ENCODE measurements at places on chromosomes 7 and 10.

DNA sequence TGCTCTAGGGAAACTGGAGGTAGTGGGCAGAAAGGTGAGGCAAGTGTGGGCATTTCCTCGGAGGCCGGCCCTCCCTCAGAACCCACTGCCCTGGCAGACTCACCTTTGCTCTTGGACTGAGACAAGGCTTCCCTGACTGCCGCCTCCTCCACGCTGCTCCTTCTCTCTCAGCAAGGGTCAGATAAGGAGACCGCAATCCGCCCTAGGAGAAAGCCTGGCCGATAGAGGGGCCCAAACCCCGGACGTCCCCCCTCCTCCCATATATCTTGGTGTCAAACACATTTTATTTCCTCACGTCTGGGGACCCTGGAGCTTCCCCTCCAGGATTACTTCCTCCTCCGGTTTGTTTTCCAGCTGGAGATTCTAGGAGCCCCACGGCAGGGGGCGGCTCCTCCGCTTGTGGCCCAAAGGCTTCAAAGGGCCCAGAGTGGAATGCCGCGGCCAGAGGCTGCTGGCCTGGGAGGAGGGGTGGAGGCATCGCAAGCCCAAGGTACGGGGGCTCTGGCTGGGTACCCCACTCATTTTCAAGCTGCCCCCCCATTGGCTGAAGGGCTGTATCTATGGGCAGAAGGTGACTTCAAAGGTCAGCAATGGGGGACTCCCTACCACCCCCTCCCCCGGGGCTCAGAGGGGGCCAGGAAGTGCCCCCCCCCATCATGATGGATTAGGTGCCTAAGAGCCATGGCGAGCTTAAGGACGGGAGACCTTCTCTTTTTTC lies 31.7 kb upstream of the LBX1 start:
- DNase-seq: no peak

- no peak for DNase-seq
Measured at GRCh38 chr7:1058821-1059199, 14.5 kb downstream of the GPR146 start.

DNA sequence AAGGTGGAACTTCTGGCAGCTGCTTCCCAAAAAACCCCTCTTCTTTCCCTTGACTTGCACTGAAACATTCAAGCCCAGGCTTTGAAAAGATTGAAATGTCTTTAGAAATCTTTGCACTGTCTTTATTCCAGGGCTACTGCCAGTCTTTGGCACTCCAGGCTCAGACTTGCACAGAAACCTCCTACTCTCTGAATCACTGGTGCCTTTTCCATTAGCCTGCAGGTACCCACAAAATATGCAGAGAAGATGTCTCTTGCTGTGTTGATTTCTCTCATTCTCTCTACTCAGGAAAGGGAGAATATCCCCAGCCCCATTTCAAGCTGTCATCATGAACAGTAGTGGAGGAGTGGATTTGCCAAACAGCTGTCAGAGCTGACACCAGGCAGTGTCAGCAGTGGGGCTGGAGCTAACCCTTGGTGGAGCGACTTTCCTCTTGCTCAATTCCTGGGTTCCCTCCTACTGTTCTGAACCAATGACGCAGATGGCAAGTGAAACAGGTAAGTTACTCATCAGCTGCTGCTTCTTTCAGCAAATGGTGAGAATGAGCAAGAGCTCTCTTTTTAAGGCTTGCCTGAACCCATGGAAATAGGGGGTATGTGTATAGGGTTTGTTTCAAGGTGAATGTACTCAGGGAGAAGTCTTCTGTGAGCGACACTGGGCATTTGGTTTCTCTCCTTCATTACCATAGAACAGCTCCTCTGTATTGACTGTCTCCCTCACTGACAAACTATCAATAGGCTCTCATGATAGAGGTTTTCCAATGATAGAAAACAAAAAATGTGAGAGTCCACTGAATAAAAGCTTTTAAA lies 362.4 kb downstream of the ADRA2A start:
- no peak for DNase-seq

DNA sequence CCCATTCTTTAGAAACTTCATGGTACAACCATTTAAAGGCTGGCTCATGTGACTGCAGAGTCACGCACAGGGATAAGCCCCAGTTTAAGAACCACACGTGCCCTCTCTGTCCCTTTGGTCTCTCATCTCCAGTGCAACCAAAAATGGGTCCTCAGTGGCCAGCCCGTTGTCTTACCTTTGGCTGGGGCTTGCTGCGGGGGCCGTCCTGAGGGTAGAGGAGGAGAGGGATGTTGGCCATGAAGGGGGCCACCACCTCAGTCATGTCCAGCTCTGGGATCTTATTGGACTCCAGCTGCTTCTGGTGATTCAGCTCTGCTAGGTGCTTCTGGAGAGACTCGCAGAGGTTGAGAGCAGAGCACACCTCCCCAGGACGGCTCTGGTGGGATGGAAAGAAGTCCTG lies 22.3 kb downstream of the PSAP start:
- no peak for DNase-seq

DNA sequence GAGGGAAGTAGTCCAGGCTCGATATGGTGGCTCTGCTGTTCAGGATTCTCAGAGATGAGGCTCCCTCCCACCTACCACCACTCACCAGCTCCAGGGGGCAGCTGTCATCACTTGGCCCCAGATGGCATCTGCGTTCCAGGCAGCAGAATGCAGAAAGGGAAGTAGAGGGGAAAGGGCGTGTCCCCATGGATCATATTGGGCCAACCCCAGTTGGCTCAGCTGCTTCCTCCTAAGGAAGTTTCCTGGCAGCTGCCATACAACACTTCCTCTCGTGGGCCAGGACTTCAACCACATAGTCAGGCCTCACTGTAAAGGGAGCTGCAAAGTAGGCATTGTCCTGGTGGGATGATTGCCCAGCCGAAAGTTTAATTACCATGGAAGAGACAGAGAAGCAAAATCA lies 1.6 kb upstream of the TEX36 start:
- DNase-seq: no peak

DNA sequence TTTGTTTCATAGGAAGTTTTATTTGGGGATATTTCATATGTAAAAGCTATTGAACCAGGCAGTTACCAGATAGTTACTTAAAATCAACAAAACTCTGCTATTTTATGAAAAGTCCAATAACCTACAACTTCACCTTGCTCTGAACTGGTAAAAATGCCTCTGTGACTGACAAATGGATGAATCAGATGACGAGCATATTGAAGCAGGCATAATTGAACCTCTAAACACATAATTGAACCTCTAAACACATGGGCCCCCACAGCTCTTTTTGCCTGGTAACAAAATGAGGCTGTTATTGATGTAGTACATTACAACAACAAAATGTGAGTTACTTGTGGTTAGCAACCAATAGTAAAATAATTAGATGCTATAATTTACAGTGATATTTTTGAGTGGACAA lies 99.7 kb downstream of the MBL2 start:
- no peak for DNase-seq

- no peak for DNase-seq
Measured at GRCh38 chr7:26868841-26869495, 4.6 kb upstream of the SKAP2 start.

DNA sequence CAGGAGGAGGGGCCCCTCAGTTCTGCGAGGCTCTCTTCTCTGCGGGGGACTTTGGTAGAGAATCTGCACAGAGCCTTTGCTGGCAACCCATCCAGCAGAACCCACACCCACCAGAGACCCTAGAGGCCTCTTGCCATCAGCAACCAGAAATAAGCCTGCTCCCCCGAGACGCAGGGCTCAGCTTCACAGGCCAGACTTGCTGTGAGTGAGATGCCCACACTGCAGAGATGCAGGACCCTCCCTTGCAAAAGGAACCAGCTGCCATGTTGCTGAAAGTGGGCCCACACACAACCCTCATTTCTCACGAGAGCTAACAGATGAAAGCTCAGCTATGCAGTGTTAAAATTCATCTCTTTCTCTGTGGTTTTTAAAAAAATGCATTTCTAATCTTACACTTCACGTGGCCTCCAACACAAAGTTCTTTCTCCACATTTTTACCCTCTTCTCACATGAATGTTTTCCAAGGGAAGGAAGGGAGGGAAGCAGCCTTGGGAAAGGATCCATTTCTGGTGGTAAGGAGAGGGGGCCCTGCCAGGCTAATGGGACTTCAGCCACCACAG lies 171.6 kb downstream of the CCDC3 start:
- DNase-seq: no peak

DNA sequence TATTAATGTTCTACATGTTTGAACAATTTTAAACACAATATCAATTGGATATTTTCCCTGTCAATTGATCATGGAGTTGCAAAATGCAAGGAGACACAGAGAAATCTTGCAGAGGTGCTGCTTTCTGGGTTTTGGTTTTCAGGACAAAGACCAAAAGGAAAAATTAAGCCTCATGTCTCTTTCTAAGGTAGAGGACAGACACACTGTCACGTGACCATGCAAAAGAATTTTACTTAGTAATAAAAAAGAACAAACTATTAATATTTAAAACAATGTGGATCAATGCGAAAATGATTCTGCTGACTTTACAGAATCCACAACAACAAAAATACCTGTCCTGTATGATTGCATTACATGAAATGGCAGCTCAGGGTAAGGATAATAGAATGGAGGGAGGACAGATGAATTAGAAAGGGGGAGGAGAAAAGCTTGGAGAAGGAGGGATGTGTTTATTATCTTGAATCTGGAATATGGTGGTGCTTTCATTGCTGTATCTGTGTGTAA lies 493.7 kb upstream of the NUPR2 start:
- no peak for DNase-seq
